Osteocyte (in vitro differentiated cells): ENCODE measurements at places on chromosomes 6 and 20.

GRCh38 chr20:58909585-58909984 lies 57.1 kb downstream of the GNAS start:
- H3K27ac ChIP-seq: peak overlapping the region; percentile 71
- no peak overlapping the region for H3K4me3 ChIP-seq
- H3K27me3 ChIP-seq: no peaks in the 10 kb centered on the region
- H3K36me3 ChIP-seq: peaks cover 67% of the 10 kb centered on the region

DNA sequence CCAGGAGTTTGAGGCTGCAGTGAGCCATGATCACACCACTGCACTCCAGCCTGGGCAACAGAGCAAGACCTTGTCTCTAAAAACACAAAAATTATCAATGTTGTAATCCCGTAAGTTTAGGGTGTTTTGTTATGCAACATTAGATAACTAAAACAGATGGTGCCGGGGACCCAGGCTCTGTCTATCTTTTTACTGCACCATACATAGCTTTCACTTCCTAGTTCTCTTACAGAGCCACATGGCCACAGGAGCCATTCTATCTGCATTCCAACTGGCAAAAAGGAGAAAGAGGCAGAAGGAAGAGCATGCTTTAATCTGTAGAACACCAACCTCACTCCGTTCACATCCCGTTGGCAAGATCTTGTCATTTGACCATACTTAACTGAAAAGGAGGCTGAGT lies 5.4 kb upstream of the TCF15 start:
- H3K4me1 ChIP-seq: peaks cover 5% of the 10 kb centered on the region
- no peak overlapping the region for H3K27ac ChIP-seq
- H3K4me3 ChIP-seq: no peak overlapping the region

DNA sequence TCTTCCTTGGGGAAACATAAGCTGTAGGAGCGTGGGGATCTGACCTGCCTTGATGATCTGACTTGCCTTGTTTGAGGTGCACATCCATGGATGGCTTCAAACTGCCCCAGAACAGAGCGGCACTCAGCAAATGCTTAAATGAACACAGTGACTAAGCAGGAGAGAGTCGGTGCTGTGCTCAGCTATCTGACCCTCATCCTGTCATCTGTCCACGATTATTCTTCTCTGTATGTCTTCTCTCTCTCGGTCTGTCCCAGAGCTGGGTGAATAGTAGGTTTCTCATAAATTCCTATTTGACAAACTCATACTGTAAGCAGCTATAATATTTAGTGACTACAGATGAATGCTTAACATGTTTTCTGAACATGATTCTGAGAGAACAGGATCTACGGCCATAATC lies 37.3 kb downstream of the TRAM2 start:
- H3K36me3 ChIP-seq: peaks cover 27% of the 10 kb centered on the region
- peak overlapping the region; percentile 48 for H3K4me3 ChIP-seq

- H3K4me3 ChIP-seq: no peak overlapping the region
- DNase-seq: no peak
- H3K27me3 ChIP-seq: no peaks in the 10 kb centered on the region
- H3K27ac ChIP-seq: no peak overlapping the region
- H3K4me1 ChIP-seq: peaks cover 32% of the 10 kb centered on the region
These were observed 70.6 kb downstream of the SGK1 start for GRCh38 chr6:134247231-134247833.

- no peaks in the 10 kb centered on the region for H3K27me3 ChIP-seq
- peak overlapping the region; percentile 78 for H3K27ac ChIP-seq
- peaks cover 46% of the 10 kb centered on the region for H3K36me3 ChIP-seq
These were observed 8.0 kb downstream of the MYLIP start for GRCh38 chr6:16136621-16137450.

DNA sequence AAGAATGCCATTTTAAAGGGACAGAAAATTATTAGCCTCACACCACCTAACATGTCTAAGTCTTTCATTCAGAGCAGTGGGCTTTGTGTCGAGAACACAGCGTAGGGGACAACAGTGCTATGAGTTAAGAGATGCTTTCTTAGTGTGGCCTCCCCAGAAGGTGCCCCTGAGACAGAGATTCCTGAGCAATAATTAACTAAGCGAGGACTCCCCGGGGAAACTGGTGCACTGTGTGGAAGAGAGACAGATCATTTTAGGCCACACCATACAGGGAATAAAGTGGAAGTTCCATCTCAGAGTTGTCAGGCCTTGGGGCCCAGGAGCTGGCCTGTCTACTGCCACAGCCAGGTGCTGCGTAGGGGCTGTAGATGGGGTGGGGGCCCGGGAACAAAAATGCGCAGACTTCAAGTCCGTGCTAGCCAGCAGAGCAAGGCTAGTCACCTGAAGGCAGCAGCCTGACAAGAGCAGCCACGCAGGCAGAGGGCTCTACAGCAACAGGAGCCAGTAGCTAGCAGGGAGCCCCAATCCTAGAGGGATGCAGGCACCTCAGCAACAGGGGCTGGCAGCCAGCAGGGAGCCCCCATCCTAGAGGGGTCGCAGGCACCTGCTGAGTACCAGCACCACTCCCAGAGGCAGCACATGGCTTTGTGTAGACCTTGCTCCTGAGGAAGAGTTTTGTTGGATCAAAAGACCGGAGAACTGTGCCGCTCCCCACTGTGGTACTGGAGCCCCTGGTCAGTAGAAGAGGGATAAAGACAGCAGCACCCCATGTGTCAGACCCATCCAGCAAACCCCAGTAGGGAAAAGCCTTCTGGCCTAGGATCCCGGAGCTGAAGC lies 63.0 kb upstream of the NXT1 start:
- H3K27me3 ChIP-seq: peaks cover 40% of the 10 kb centered on the region
- no peaks in the 10 kb centered on the region for H3K4me1 ChIP-seq
- no peaks in the 10 kb centered on the region for H3K36me3 ChIP-seq
- H3K4me3 ChIP-seq: no peak overlapping the region
- H3K27ac ChIP-seq: no peak overlapping the region

GRCh38 chr6:63744810-63745209 lies 109.2 kb downstream of the PHF3 start:
- DNase-seq: no peak
- peaks cover 9% of the 10 kb centered on the region for H3K4me1 ChIP-seq
- peaks cover 17% of the 10 kb centered on the region for H3K27me3 ChIP-seq
- no peak overlapping the region for H3K4me3 ChIP-seq

DNA sequence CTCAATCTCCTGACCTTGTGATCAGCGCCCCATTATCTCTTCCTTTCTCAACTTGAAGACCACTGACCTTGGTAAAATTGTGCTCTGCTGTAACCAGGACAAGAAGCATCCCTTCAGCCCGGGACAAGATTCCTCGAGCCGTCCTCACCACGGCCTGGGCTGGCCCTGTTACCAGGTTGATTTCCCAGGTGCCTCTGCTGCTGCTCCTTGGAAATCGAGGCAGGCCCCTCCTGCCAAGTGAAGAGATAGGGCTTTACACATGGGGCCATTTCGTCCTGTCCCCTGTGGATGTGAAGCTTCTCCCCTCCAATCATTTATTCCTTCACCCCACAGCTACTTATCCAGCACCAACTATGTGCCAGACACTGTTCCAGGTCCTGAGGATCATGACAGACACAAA lies 21.5 kb downstream of the RAB44 start:
- no peaks in the 10 kb centered on the region for H3K36me3 ChIP-seq
- H3K4me1 ChIP-seq: no peaks in the 10 kb centered on the region
- no peak for DNase-seq

DNA sequence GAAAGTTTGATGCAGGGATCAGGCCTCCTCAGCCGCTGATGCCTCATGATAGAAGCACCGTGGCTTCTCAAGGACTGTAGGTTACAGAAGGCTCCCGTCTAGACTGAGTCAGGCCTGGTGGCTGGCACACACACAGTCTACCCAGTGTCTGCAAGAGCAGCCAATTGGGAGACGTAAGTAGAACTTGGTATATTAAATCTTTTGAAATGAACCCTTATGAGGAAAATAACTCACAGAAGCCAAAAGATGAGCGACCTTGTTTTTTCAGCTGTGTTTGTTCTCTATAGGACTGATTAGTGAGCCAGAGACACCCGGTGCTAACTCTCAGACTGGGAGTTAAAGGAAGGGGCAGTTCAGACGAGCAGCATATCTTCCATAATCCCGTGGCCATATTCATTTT lies 5.9 kb upstream of the PDE10A start:
- H3K36me3 ChIP-seq: no peaks in the 10 kb centered on the region
- DNase-seq: no peak
- no peak overlapping the region for H3K4me3 ChIP-seq
- H3K27me3 ChIP-seq: peaks cover 65% of the 10 kb centered on the region
- H3K4me1 ChIP-seq: peaks cover 16% of the 10 kb centered on the region

DNA sequence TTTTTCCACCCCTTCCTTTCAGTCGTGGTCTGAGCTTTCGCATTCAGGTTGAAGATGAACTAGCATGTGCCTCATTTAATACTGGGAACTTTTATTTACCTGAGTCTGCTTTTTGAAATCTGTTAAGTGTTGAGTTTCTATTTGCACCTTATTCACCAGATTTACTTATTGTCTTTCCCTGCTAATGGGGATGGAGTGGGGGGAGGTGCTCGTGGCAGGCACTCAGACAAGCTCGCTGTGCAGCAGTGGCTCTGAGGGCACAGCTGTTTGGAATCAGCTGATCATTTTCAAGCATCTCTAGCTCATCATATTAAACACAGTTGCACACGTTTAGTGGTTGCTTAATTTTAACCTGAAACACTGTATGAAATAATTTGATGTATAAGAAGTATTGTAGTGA lies 35.6 kb downstream of the UTRN start:
- H3K27me3 ChIP-seq: no peaks in the 10 kb centered on the region
- peak overlapping the region; percentile 52 for H3K27ac ChIP-seq
- peaks cover 64% of the 10 kb centered on the region for H3K4me1 ChIP-seq
- DNase-seq: no peak

DNA sequence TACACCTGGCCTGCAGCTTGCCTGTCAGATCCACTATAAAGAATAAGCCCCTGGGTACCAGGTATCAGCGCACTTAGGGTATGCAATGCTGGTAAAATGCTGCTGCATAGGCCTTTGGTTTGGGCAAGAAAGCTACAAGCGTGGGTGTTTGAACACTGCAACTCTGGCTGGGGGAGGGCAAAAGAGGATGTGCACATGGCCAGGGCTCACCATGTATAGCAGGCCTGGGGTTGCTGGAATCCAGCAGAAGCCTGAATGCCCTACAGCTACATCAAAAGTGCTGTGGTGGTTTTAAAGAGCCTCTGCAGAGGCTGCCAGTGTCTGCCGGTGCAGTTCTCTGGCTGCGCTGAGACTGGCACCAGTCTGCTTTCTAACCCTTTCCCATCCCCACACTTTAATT lies 51.7 kb downstream of the UQCC1 start:
- peaks cover 26% of the 10 kb centered on the region for H3K4me1 ChIP-seq
- no peak overlapping the region for H3K27ac ChIP-seq
- no peak for DNase-seq

- H3K4me3 ChIP-seq: peak overlapping the region; percentile 81
- peak overlapping the region; percentile 51 for H3K27ac ChIP-seq
- no peaks in the 10 kb centered on the region for H3K27me3 ChIP-seq
- H3K36me3 ChIP-seq: peaks cover 7% of the 10 kb centered on the region
- DNase-seq: no peak
These were observed 2.3 kb downstream of the CCND3 start for GRCh38 chr6:41939176-41939847.

- no peak overlapping the region for H3K27ac ChIP-seq
- no peaks in the 10 kb centered on the region for H3K4me1 ChIP-seq
- no peak for DNase-seq
- no peaks in the 10 kb centered on the region for H3K36me3 ChIP-seq
These were observed 27.2 kb upstream of the CHD6 start for GRCh38 chr20:41645372-41645771.

- no peaks in the 10 kb centered on the region for H3K4me1 ChIP-seq
- DNase-seq: no peak
- no peak overlapping the region for H3K27ac ChIP-seq
These were observed 218.4 kb upstream of the GGTLC1 start for GRCh38 chr20:24206995-24207394.

DNA sequence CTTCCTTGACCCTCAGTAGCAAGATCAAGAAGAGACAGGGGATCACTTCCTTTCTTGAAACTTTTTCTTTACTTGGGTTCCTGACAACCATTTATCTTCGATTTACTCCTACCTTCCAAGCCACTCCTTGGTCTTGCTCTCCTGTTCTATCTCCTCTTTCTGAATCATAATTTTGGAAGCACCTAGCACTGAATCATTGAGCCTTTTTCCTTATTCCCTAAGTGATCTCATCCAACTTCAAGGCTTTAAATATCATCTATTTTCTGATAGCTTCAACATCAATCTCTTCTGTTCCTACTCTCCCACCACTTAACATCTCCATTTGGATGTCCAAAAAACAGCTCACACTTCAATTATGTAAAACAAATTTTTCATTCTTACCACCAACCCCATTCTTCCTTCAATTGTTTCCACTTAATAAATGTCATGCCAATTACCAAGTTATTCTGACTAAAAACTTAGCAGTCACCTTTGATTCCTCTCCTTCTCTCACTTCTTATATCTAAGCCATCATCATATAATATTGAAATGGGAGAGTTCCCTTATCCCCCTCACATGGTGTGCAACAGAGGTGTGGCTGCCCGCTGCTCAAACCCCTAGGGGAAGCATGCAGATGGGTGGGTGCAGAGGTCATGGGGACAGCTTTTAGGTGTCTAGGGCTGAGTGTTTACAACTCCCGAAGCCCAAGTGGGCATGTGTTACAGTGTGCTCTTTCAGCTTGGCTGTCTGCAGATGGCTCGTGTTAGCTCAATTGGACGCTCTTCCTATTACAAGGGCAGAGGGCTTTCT lies 23.4 kb upstream of the TRDN start:
- H3K27ac ChIP-seq: no peak overlapping the region
- no peak overlapping the region for H3K4me3 ChIP-seq
- peaks cover 3% of the 10 kb centered on the region for H3K4me1 ChIP-seq

GRCh38 chr6:163418311-163419029 lies 4.0 kb downstream of the QKI start:
- peak overlapping the region; percentile 89 for H3K27ac ChIP-seq
- peak overlapping the region; percentile 84 for H3K4me3 ChIP-seq
- DNase-seq: no peak
- no peaks in the 10 kb centered on the region for H3K27me3 ChIP-seq
- H3K36me3 ChIP-seq: peaks cover 7% of the 10 kb centered on the region
- peaks cover 54% of the 10 kb centered on the region for H3K4me1 ChIP-seq

- DNase-seq: no peak
- H3K36me3 ChIP-seq: no peaks in the 10 kb centered on the region
- no peaks in the 10 kb centered on the region for H3K4me1 ChIP-seq
- H3K27ac ChIP-seq: no peak overlapping the region
- peaks cover 24% of the 10 kb centered on the region for H3K27me3 ChIP-seq
- no peak overlapping the region for H3K4me3 ChIP-seq
These were observed 27.7 kb upstream of the FBXL4 start for GRCh38 chr6:98975421-98975820.

DNA sequence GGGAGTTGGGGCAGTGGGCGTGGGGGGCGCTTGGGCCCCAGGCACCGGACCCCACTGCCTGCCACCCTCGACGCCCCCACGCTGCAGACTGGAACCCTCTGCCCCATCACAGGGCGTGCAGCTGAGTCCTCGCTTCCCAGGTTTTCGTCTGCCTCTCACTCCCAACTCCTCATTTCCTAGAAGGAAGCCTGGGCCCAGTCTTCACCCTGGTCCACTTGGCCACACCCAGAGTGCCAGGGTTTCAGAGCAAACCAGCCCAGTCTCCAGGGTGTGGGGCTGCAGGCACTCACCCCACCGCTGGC lies 30.3 kb downstream of the FRMD1 start:
- no peaks in the 10 kb centered on the region for H3K36me3 ChIP-seq
- peaks cover 5% of the 10 kb centered on the region for H3K4me1 ChIP-seq
- no peaks in the 10 kb centered on the region for H3K27me3 ChIP-seq
- no peak for DNase-seq
- H3K27ac ChIP-seq: no peak overlapping the region
- no peak overlapping the region for H3K4me3 ChIP-seq

GRCh38 chr6:159233365-159234101 lies 64.3 kb downstream of the FNDC1 start:
- H3K4me3 ChIP-seq: no peak overlapping the region
- no peaks in the 10 kb centered on the region for H3K4me1 ChIP-seq
- DNase-seq: no peak
- H3K27ac ChIP-seq: no peak overlapping the region
- no peaks in the 10 kb centered on the region for H3K36me3 ChIP-seq
- peaks cover 18% of the 10 kb centered on the region for H3K27me3 ChIP-seq
